ENCODE measurements at places on chromosomes 7 and 10.

DNA sequence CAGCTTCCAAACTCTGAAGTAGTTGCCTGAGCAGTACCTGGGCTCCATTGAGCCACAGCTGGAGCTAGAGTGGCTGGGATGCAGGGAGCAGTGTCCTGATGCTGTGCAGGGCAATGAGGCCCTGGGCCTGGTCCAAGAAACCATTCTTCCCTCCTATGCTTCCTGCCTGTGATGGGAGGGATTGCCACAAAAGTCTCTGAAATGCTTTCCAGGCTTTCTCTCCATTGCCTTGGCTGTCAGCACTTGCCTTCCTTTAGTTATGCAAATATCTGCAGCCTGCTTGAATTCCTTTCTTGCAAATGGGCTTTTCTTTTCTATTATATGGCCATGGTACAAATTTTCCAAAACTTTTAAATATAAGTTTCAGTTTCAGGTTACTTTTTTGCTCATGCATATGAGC, 972.2 kb upstream of the MBL2 start:
- no peak for DNase-seq

DNA sequence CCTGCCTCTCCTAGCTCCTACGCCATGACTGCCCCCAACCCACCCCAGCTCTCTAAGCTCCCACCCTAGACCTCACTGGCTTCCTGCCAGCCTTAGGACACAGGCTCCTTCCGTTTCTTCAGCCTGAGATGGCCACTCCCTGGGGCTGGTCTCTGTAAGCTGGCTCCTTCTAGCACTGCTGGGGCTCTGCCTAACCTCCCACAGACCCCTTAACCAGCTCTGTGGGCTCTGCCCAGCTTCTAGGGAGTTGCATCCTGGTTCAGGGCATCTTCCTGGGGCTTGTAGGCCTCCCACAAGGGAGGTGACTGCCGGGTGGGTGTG, 478.6 kb upstream of the KLF6 start:
- no peak for DNase-seq

- no peak for DNase-seq
These were observed 13.7 kb upstream of the CHST15 start for GRCh38 chr10:124107072-124107471.

- DNase-seq: no peak
These were observed 48.6 kb upstream of the NANOS1 start for GRCh38 chr10:118980870-118981269.

DNA sequence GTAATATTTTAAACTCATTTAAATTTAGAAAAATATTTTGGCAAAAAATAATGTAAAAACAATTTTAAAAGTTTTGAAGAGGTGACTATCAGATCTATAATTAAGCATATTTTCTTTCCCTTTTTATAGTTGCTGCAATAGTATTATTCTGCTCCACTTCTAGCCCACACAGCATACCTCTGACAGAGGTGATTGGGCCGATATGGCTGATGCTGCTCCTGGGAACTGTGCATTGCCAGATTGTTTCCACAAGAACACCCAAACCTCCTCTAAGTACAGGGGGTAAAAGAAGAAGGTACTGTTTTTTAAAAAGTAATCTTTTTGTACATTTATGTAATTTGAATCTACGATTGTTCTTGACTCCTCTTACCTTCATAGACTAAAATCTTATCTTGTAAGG, 110.1 kb downstream of the PHTF2 start:
- DNase-seq: no peak

- DNase-seq: no peak
These were observed 27.7 kb downstream of the CRCP start for GRCh38 chr7:66142334-66142733.

GRCh38 chr7:110786328-110786965, 304.5 kb upstream of the LRRN3 start:
- no peak for DNase-seq

- DNase-seq: no peak
These were observed 61.7 kb upstream of the TARP start for GRCh38 chr7:38335128-38335491.

- DNase-seq: no peak
These were observed 6.6 kb downstream of the TTYH3 start for GRCh38 chr7:2638224-2638991.

GRCh38 chr10:7866176-7866575, 47.9 kb downstream of the TAF3 start:
- DNase-seq: no peak

DNA sequence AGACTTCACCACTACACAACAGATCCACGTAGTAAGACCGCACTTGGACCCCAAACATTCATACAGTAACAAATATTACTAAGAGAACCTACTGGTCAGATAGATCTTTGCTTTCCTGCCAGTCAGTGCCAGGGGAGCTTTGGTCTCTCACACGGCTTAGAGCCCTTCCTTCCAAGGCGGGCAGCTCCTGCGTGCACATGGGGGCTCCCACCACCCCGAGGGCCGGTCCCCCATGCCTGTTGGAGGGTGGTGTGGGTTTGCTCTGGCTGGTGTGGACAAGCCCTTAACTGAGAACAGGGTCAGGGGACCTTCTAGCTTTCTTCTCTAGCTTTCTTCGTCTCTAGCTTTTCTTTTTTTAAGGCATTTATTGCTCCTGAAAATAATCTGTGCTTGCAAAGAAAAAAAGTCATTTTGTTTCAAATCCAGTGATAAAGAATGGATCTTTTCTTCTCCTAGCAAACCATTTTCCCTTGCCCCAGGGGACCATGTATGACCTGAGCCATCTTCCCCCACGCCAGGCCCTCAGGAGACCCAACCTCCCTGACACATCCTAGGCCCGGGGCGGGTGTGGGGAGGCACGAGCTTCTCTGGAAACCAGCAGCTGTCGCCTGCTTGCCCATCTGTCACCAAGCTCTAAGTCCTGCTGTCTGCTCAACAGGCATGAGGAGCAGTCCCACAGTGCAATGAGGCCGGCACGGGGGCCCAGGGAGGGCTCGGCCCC, 591.1 kb downstream of the PTPRN2 start:
- DNase-seq: no peak

DNA sequence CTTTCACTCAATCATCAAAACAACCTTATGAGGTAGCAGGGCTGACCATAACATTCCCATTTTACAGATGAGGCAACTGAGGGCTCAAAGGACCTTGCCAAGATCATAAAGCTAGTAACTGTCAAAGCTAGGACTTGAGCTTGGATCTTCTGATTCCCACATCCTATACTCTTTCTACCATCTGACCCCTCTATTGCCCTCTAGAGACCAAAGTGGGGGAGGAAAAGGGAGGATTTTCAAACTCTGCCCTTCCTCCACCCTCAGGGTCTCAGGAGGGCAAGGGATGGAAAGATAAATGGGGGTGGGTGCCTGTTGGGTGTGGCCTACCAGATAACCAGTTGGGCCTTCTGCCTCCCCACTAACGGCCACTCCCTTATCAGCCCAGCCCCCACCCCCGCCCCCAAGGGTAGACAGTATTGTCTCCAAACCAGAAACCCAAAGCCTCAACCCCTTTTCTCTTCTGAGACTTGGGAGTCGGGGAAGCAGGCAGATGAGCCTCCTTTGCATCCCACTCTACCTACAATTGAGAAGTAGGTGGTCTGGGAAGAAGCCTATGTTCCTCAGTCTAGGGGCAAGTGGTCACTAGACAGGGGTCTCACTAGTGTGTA, 7.9 kb downstream of the LDB1 start:
- DNase-seq: no peak

DNA sequence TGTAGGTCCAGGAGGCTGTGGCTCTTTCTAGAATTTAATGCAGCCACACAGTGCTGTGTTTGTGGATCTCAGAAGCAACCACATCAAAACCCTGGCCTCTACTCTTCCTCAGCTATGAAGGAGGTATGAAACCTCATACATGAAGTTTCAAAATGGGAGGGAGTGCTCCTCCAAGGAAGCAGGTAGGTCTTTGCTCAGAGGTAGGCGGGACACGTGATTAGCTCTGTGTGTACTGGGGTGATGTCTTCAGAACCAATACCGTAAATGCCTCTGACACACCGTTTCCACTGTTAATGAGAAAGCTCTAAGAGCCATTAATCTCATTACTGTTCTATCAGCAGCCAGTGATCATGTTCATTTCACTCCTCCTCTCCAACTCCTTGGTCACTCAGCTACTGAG, 126.1 kb downstream of the PLXNA4 start:
- DNase-seq: no peak

DNA sequence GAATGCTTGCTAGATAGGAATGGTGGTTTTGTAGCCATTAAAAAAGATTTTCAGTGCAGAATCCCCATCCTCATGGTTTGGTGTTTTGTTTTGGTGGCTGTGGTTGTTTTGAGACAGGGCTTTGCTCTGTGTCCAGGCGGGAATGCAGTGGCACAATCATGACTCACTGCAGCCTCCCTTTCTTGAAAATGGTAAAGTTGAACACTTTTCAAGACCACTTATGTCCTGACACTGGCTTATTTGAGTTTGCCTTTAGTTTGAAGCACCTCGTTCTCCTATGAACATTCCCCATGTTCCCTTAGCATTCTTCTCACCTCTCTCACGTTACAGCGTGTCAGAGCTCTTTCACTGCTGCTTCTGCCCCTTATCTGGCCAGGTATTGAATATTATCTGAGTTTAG, 140.1 kb downstream of the LRRC4 start:
- no peak for DNase-seq

DNA sequence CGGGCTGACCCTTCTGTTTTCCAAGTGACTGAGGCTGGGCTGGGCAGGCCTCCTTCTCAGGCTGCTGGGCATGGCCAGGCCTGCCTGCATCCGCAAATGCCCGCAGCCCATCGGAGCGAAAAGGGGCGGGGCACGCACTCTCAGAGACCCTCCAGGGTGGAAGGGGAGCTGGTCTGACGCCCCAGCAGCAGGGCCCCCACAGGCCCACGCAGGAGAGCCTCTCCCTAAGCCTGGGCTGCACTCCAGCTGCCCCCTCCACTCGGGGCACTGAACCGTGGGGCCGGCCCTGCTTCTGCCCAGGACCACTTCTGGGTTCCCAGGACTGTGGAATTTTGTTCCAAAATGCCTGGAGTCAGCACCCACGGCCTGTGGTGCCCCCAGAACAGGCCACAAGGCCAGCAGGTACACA, 9.3 kb downstream of the ADAP1 start:
- DNase-seq: no peak

- DNase-seq: no peak
These were observed 113.8 kb upstream of the ADO start for GRCh38 chr10:62690703-62691102.

GRCh38 chr10:115854740-115855435, 418.1 kb downstream of the GFRA1 start:
- DNase-seq: no peak

GRCh38 chr10:86314616-86315548, 51.7 kb downstream of the GRID1 start:
- DNase-seq: no peak

DNA sequence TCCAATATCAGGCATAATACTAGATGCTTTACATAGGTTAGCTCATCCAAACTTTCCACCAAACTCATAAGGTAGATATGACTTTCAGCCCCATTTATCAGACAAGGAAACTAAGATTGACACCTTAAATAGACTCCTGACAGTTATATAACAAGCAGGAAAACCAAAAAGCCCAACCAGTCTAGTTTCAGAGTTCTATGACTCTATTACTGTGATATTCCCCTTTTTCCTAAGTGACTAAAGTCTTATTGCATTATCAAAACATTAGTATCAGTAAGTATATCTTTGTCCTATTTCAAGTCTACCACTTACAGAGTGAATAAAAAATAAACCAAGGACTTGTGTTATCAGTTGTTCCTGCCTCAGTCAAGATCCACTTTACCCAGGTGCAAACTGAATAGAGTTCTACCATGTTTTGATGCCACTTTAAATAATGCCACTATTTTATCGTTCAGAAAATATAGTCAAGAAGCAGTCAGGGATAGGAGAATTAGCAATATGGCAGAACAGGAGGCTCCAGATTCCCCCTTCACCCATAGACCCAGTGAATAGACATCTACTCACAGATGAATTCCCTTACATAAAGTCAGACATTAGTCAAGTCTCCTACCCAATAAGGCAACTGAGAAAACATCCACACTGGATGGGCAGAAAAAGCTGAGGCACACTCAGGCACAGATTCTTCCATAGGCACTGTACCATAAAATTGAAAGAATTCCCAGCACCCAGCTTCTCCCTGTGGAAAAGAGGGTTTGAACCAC, 74.1 kb downstream of the CRPPA start:
- no peak for DNase-seq

- no peak for DNase-seq
These were observed 77.6 kb downstream of the DENND2A start for GRCh38 chr7:140562926-140563481.

DNA sequence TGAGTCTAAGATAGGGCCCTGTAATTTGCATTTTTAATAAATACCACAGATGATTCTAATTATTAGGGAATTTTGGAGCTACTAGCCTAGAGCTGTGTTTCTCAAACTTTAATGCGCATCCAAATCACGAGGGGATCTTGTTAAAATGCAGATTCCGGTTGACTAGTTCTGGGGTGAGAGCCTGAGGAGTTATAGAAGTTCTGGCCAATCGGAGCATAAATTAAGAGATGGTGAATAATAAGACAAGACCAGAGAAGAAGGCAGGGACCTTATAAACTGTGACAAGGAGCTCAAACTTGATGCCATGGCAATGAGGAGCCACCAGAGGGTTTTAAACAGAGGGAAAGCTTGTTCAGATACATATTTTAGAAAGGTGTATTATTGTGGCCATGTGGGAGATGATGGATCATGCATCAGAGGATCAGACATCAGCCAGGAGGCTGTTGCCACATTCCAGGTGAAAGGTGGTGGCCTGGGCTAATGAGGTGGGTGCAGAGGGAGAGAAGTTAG, 29.7 kb upstream of the TLX1 start:
- no peak for DNase-seq

DNA sequence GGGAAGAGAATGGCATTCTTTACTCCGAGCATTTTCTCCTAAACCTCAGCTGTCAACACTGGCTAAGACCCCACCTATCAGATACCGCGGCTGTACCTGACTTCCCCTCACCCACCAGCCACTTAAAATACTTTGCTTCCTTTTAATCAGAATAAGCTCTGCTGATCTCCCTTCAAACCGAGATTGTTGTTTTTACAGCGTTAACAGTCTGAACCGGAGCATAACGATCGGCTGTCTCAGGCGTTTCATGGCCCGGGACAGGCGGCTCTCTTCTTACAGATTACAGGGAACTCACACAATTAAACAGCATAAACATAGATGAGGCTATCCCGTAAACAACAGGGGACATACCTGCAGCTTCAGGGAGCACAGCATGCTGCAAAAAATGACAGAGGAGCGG, 174.3 kb upstream of the RNF32 start:
- no peak for DNase-seq

DNA sequence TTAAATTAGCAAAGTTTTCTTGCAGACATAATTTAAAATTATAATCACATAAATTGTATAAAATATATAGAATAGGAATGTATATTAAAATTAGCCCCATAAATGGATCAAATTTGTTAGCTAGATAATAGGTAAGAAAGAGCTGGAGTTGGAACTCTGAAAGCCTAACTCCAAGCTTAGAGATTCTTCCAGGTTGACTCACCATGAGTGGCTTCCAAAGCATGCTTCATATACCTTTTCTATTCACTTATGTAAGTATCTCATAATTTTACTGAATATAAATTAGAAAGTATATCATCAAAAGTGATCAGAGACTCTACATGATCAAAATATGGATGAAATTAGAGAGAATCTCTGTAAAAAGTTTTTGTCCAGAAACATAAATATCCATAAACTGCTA, 320.7 kb upstream of the MAGI2 start:
- DNase-seq: no peak

- DNase-seq: no peak
These were observed 30.1 kb downstream of the TSPAN14 start for GRCh38 chr10:80484243-80484642.

GRCh38 chr7:112383671-112384417, 66.4 kb upstream of the IFRD1 start:
- DNase-seq: no peak
